ENCODE measurements at places on chromosomes 7 and 10.

- DNase-seq: no peak
Observed at GRCh38 chr7:103686064-103686463, 240.1 kb upstream of the SLC26A5 start.

DNA sequence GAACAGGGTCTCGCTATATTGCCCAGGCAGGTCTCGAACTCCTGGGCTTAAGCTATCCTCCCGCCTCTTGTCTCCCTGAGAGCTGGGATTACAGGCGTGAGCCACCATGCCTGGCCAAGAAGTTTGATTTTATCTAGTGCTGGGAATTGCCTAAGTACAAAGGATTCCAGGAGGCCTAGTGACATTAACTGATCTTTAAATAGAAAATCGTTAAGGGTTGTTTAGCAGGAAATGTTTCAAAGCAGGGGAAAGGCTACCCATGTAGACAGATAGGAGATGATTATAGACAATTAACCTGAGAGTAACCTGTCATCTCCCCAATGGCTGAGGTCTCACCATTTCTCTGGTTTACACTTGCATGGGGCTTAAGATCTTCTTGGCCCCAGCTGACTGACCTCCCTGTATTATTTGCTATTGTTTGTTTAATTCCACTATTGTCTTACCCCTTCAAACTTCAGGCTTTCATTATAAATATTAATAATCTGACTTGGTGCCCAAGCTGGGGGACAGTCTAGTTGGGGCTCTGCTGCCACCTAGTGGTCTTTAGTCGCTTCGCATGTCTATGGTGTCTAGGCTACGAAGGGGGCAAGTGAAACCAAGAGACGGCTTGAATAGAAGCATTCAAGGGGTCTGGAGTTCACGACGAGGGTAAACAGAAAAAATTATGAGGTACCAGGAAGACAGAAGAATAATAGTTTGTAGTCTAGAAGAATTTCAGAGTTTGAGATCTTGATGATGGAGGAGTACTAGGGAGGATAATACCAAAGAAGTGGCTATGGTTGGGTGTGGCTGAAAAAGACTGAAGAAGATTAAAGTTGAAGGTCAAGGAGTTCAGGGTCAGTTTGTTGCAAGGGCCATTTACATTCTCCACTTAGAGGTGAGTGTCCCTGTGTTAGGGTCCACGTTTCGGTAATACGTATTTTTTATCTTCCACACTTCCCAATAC is 40.4 kb upstream of the BPGM start:
- DNase-seq: peak; percentile 76

- DNase-seq: no peak
Observed at GRCh38 chr7:82507365-82507975, 63.9 kb upstream of the CACNA2D1 start.

DNA sequence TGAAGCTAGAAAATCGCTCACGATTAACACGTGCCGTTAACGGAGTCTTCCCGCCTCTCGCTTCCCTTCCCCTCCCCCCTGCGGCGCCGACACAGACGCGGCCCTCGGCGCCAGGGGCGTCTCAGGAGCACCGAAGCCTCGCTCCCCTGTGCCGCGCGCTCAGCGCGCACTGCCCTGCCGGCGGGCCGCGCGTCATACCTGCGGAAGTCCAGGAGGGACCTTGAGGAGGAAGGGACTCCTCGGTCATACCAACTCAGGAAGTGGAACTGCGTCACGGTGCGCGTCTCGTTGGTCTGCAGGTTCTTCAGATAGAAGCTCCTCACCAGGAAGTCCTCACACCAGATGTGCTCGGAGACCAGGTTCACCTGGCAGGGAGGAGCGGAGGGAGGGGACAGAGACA is 239.6 kb downstream of the DNAJB6 start:
- DNase-seq: no peak

DNA sequence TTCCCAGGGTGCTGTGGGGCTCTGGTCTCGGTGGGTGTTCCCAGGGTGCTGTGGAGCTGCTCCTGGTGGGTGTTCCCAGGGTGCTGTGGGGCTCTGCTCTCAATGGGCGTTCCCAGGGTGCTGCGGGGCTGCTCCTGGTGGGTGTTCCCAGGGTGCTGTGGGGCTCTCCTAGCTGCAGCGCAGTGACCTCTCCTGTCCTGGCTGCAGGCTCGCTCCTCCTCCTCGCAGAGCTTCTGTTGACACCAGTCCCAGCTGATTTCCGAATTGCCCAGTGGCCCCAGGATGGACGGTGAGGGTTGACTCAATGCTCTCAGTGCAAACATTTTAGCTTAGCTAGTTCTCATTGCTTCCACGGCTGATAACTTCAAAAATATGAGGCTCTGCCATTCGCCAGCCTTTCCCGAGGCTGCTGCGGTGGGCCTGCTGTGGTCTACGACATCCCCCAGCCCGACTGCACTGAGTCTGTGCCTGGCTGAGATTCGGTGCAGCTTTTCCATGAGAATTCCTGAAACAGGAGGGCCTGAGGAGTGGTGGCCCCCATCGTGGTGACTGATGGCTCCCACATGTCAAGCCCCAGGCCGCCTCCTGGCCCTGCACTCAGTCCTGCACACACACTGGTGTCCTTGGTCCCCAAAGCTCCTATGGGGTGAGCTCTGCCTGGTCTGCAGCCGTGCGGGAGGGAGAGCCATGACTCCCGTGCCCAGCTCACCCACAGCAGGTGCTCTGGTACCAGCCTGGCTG is 58.3 kb upstream of the NKX6-2 start:
- no peak for DNase-seq

DNA sequence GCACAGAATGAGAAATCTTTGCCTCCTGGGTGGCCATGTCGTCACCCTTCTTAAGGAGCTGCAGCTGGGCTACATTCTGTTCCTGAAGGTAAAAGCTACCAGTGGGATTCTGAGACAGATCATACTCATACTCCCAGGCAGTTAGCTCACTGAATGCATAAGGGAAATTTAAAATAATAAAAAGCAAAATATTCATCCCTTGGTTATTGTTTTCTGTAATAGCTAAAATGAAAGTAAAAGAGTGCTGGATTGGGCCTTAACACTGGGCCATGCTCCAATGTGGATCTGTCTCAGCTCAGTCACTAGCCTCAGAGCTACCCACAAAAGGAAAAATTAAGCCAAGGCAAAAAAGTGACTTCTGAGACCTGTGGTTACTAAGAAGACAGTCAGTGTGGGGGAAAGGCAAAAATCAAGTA is 8.9 kb upstream of the DYNC2I1 start:
- DNase-seq: no peak

DNA sequence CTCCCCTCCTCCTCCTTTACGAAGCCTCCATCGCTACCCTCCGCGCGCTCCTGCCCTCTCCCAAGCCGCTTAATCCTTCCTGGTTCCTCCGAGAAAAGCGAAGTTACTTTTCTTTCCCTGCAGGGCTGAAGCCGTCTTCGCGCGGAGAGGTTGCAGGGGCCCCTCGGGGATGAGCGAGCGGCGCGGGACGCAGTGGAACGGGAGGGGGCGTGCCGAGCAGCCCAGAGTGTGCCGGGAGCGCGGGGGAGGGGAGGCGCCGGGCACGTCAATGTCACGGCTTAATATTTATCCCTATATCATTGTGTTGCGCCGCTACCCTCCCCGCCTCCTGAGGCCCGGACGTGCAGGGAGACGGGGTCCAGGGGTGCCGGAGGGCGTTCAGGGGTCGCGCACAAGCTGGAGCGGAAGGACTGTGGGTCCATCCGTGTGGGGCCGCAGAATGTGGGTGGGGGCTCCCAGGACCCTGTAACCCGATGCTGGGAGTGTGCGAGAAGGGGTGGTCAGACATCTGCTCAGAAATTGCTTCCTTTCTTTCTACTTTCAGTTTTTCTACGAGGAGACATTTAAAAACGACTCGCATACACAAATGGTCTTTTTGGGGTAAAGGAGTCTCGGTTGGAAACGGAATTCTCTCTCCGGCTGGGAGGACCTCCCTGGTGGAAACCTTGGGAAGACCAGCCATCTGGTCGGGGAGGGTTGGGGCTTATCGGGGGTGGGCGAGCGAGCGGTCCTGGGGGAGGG is 2.4 kb downstream of the CDK6 start:
- peak; percentile 80 for DNase-seq

GRCh38 chr7:10439027-10439426 is 534.6 kb upstream of the PHF14 start:
- DNase-seq: no peak

DNA sequence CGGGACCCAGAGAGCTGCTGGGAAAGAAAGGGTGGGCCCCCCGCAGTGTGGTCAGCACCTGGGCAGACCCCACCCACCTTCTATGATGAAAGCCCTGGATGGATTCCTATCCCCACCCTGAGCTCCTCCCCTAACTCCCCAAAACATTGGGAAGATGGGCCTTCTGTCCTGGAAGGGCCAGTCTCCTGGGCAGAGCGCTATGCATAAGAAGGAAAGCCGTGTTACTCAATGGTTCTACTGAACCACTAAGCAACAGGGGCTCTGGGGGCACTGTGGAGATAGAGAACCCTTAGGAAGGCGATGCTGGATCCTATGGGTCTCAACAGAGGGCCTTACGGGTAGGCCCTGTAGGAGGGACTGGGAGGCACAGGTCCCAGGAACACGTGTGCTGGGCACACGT is 30.7 kb upstream of the INSIG1 start:
- no peak for DNase-seq

GRCh38 chr7:110001254-110001938 is 1089.5 kb upstream of the LRRN3 start:
- DNase-seq: no peak

DNA sequence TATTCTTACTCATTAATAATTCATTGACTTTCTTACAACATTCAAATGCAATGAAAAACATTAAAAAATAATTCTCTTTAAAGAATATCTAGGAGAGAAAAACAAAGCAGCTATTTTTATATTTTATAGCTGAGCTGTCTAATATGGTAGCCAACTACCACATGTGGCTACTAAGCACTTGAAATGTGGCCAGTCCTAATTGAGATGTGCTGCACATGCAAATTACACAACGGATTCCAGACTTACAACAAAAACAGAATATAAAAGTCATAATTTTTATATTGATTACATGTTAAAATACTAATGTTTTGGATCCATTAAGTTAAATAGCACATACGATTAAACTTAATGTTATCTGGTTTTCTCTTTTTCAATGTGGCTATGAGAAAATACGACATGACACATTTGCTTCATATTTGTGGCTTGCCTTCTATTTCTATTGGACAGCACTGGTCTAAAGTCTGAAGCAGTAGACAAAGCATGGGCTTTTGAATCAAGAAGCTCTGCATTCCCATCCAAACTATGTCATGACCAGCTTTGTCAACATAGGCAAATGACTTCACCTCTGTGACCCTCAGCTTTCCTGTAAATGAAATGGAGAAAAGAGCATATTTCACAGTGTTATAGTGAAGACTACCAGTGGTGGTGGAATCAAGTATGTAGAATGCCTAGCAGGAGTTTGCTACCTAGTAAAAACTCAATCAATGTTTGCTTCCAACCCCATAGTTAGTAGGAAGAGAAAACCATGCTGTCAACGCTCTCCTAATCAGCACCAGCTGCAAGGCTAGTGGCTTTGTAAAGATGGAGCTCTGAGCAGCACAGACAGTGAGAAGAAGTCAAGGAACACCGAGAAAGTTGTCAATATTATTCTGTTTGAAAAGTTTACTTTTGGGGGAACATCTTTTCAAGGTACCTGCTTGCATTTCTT is 37.1 kb upstream of the GDF10 start:
- no peak for DNase-seq

DNA sequence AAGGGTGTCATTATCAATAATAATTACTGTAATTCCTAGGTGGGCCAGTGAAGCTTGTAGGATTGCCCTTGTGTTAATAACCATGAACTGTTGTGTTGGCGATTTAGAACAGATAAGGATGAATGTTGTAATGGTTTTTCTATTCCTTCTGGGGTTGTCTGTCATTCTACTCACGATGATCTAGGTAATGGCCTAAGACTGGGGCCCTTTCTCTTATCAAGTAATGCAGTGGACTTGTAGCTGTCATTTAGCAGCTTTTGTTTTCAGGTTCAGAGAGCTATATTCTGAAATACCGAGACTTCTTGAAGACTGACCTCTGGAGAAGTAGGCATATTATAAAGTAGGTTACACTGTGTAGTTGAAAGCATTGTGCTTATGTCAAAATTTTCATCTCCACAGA is 110.2 kb downstream of the TAF3 start:
- no peak for DNase-seq

DNA sequence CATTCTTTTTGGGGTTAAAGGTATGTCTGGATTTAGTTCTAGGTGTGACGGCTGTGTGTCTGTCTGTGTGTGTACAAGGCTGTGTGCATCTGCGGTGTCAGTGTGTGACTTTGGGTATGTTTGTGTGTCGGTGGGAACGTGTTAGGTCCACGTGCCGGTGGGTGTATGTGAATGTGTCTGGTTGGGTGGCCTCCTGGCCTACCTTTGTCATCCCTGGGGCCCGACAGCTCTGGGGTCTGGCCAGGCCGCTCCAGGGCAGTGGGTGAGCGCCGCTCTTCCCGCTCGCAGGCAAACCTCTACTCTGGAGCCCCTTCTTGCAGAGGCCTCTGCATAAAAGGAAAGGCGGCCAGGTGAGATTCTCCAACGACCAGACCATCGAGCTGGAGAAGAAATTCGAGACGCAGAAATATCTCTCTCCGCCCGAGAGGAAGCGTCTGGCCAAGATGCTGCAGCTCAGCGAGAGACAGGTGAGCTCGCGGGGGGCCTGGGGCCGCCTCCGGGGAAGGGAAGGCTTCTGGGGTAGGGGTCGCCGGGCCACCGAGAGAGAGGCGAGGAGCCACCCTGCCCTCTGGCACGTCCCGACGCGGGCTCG is 2.4 kb downstream of the HHEX start:
- no peak for DNase-seq

DNA sequence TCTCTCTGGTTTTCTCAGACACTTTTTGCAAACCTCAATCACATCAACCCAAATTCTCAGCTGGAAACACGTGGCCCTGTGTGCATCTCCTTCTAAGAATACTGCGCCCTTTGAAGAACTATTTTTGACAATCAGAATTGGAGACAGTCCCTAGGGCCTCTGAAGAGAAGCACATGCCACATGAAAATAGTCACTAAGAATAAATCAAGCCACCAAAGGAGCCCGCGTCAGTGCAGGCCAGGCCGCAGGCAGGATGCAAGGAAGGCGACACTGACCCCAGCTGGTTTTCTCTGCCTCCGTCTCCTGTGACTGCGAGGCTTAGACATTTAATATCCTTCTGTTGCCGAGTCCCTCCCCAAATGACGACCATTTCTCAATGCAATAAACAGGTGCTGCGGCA is 88.0 kb upstream of the ADAM12 start:
- DNase-seq: peak; percentile 64

GRCh38 chr10:43818687-43819086 is 170.0 kb upstream of the ZNF32 start:
- no peak for DNase-seq

GRCh38 chr10:97063271-97063982 is 122.3 kb downstream of the SLIT1 start:
- DNase-seq: no peak

GRCh38 chr7:29561271-29561670 is 2.4 kb upstream of the PRR15 start:
- DNase-seq: no peak

DNA sequence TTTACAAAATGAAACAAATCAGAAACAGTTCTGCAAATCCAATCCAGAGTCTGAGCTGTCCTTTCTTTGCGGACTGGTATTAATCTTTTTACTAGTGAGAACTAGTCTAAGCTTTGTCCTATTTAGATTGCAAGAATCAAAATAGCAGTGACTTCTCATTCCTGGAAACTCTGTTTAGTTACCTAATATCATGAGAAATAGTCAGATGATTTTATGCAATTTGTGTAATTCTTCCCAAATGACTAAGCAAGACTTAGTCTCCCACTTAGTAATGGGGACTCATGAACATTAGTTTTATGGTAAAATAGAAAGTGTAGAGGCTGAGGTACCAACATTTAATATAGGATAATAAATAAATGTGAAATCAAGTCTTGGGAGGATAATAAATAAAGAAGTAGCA is 341.3 kb downstream of the DNAJB9 start:
- DNase-seq: no peak

- no peak for DNase-seq
Observed at GRCh38 chr10:44177610-44178009, 207.3 kb downstream of the CXCL12 start.

GRCh38 chr7:154338701-154339506 is 286.7 kb downstream of the DPP6 start:
- DNase-seq: no peak
